ENCODE measurements at places on chromosomes 16 and 17.

- no peak for DNase-seq
These were observed 76.9 kb downstream of the TEX14 start for GRCh38 chr17:58614859-58615459.

DNA sequence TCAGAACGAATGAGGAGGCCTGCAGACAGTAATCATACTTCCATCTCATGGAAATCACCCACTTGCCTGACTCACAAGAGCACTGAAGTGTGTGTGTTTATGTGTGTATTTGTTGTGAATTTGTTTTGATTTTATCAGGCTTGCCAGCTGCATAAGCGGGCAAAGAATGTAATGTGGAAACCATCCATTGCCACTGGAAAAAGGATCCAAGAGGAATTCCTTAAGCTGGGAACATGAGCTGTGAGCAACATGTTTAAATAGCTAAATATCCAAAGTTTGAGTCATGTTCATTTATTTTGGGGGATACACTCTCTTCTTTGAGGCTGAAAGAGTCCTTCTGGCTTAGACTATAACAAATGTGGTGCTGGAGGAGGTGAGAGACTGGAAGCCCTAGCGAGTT, 198.4 kb upstream of the TBX2 start:
- peak; percentile 93 for DNase-seq

GRCh38 chr16:66516509-66516807, 33.5 kb downstream of the TK2 start:
- no peak for DNase-seq

DNA sequence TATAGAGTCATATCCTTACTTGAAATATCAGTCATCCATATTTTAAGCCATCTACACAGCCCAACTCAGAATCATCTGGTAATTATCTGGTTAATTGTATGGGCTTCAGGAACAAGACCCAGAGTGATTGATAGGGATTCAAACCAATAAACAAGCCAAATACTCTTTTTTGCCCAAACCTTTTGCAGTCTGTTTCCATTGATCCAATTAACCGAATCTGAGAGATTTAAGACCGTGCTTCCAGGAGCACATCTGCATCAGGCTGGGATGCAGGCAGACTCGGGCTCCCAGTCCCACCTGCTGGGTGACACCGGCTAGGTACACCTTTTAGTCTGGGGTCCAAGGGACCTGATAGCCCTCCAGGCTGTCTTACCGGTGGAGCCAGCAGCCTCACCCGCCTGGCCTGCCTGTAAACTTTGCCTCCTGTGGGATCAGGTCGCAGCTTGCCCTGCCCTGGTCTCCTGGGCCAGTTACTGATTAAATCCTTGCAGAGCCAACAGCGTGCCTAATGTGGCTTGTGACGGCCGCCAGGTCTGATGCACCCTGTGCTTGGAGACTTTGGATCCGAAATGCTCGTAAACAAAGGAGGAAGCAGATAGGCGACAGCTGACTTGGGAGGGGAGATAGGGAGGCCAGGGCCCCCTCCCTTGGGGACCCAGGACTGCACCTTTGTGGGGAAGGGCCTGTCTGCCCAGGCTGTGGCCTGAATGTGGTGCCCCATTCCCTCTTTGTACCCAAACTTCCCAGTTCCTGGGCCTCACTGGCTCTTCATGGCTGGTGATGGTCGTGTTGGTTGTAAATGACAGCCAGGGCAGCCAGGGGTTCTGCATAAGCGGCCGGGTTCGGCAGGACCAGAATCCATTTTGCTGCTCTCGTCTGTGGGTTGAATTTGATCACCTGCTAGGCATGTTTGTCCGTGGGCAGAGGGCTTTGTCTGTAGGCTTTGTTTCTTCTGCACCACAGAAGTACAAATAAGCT, 3.8 kb downstream of the CMIP start:
- no peak for DNase-seq

- no peak for DNase-seq
These were observed 37.6 kb downstream of the PGS1 start for GRCh38 chr17:78415821-78416711.

DNA sequence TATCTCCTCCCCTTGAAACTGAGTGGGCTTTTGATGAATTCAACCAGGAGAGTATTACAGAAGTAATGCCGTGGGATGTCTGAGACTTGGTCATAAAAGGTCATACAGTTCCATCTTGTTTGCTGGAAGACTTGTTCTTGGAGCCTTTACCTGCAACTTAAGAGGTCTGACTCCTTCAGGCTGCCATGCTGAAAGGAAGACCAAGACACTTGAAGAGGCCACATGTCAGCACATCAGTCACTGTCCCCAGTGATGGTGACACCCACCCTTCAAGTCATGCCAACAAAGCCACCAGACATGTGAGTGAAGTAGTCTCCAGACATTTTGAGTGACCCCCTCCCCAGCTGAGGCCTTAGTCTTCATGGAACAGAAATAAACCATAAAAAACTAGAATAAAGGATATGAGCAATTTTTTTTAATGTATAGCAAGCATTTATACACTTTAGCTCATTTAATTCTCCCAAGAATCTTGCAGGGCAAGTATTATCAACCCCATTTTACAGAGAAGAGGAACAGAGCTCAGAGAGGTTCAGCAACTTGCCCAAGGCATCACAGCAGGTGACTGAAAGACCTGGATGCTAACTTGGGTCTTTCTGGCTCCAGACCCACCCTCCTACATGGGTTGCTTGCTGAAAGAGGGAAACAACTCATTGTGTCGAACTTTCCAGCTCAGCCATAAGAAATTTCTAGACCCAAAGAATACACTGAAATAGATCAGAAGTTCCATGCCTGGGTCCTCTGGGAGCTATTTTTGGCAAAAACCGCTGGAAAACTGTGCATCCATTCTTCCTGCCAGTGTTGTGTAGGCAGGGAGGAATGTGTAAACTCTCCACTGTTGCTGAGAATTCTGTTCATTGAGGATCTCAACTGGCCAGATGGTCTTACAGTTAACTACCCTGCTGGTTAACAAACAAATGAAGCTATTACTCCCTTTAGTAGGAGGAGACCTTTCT, 38.1 kb downstream of the SOCS1 start:
- DNase-seq: no peak

- DNase-seq: no peak
These were observed 27.2 kb upstream of the IL17C start for GRCh38 chr16:88610909-88611812.
